Spinal cord (tissue), 10 donors: ENCODE measurements at places on chromosomes 3 and 15. TPM values are rescaled to one million over a fixed set of nuclear protein-coding genes. Genes with fewer than 3 reads are reported as not detected.
A peak's percentile ranks its signal among the peaks of the same experiment; 100 is the strongest.

- DNase-seq = peak; percentile 67
Measured at GRCh38 chr15:39580485-39581241, at the start of gene THBS1. Gene THBS1 (plus strand): TSS chr15:39581079. CDS start chr15:39581858, 779 bp downstream.

The CELF6 gene
- total RNA-seq = 6.8 TPM

DNA sequence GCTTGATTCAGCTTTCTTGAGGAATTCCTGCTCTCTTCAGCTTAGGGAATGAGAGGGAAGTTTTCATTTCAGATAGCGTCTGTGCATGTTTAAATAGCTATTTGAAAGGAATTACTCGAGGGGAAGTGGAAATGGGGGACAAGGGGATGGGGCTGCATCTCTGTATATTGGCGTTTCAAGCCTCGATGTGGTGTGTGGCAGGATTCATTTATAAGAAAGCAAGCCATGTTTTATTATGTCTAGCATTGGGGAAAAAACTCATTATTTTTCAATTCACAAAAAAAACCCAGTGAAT is 1.0 kb downstream of the ATP2C1 start:
- DNase-seq = peak; percentile 66

DNA sequence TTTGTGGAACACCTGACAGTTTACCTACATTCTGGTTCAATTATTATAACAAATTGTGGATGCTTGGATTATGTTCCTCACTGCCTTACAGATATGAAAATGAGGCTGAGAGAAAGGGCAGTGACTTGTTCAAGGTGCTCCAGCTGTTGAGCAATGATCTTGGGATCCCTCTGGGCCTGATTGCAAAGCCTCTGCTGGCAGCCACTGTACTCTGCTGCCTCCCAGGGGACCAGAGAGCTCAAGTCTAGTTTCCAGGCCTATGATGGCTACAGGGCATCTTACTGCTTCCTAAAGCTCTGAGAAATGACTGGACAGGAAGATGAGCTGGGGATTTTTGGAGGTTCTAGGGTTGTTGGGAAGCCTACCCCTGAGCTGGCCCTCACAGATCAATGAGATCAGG is 2.3 kb upstream of the SHC4 start:
- DNase-seq = no peak

The COL6A6 gene
- total RNA-seq = 6.2 TPM

GRCh38 chr3:39990532-39990931 is 181.1 kb downstream of the MYRIP start:
- DNase-seq = no peak

- DNase-seq = no peak
Measured at GRCh38 chr3:18080198-18080689, 337.8 kb upstream of the TBC1D5 start.

DNA sequence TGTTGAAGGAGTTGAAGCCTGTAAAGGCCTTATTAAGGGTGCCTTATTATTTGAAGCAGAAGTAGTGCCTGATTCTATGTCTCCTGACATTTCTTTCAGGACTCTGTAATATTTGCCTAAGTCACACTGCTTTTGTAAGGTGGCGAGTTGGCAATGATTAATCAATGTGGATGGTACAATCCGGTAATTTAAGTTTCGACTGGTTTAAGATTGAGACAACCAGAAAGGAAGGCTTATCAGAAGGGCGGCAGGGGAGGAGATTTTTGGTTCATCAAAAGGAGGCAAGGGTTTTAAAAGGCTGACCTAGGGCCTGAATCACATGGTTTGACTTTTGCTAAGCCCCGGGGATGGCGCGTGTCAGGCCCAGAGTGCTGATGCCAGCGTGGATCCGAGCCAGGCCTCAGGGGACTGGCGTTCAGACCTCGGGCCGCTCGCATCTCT is 830 bp upstream of the RNF13 start:
- no peak for DNase-seq

The GRK7 gene
- total RNA-seq = 0.20 TPM

DNA sequence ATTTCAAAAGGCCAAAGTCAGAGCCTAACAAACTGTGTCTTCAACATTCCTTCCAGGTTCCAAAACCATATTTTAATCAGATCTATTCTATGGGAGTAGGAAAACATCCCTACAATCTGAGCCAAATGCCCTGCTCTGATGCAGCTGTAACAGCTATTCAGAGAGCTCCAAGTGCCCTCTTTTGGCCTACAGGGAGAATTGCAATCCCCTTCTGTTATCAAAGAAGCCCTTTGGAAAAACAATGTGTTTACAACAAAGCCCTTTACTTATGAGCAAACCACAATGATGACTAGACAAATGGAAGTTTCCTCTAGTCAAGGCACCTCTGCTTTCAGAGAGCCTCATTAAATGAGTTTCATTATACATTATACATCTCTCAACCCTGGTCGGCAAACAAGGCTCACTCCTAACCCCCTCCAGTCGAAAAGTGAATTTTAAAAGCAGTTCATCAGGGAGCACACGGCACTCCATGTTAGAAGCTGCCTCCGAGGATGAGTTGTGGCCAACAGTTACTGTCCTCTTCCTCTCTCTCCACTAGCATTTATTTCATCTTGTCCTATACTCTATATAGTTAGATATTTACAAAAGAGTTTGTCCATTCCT is 42.6 kb upstream of the TMCO5A start:
- peak; percentile 73 for DNase-seq

GRCh38 chr15:71357321-71357732 is 242.1 kb downstream of the THSD4 start:
- no peak for DNase-seq

- no peak for DNase-seq
Measured at GRCh38 chr15:63319065-63319464, 41.7 kb downstream of the APH1B start.

DNA sequence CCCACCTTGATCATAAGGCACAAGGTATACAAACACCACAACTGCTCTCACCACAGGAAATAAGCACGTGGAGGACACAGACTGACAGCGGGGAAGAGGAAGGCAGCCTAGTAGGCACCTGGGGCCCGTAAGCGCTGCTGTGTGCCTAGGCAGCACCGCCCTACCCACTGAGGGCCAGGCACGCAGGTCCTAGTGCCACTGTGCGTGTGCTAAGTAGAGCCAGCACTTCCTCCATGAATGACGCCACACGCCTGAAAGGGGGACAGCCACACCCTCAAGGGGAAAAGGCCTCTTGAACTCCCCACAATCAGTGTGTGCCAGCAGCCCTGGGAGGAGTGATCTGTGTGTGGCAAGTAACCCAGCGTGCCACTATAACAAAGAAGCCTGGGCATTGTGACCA is 73.0 kb downstream of the ATP1B3 start:
- no peak for DNase-seq

DNA sequence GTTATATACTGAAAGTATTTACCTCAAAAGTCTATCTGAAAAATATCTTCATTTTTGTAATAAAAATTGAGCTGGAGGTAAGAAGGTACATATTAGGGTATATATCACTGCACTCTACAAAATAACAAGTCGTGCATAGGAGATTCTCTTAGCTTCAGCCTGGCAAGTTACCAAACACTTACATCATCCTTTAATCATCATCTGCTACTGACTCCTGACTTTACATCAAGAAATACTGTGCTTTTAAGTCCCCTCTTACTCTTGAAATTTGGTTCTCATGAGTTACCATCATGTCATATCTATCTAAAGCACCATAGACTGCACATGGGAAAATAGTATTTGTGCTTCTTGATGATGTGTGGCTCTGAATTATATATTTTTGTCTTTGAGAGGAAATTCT is 50.8 kb downstream of the LYSMD4 start:
- DNase-seq = no peak

The SAMMSON gene
- total RNA-seq = 0.17 TPM

GRCh38 chr3:170132335-170132734 is 49.2 kb downstream of the PHC3 start:
- no peak for DNase-seq

GRCh38 chr15:99326235-99326634 is 75.0 kb downstream of the LRRC28 start:
- no peak for DNase-seq

The WWTR1 gene
- 43.3 TPM for total RNA-seq

The GABRR3 gene
- 0.20 TPM for total RNA-seq

The AADAC gene
- 0.11 TPM for total RNA-seq

The RRP9 gene
- 10.2 TPM for total RNA-seq

The SH2D7 gene
- total RNA-seq = not detected

The FOXL2NB gene
- 0.59 TPM for total RNA-seq

The EXOSC7 gene
- 26.2 TPM for total RNA-seq

DNA sequence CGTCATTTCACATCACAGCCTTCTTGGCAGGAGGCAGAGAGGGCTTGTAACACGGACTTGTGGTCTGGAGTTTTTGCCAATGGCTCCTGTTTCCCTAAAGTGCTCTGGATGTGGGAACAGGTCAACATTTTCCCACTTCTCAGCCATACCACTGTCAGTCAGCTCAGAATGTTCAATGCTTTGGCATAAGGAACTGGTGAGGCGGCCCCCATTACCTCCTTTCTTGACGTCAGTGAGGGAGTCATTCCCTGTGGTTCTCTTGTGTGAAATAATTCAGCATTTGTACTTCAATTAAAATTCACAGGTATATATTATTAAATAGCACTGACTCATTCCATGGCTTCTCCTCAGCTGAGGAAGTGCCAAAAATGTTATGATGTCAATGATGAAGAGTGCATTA is 167.1 kb downstream of the P3H2 start:
- DNase-seq = no peak

GRCh38 chr15:22796079-22796478 is 9.6 kb downstream of the NIPA1 start:
- DNase-seq = no peak

GRCh38 chr15:87461631-87462030 is 794.9 kb downstream of the NTRK3 start:
- no peak for DNase-seq

DNA sequence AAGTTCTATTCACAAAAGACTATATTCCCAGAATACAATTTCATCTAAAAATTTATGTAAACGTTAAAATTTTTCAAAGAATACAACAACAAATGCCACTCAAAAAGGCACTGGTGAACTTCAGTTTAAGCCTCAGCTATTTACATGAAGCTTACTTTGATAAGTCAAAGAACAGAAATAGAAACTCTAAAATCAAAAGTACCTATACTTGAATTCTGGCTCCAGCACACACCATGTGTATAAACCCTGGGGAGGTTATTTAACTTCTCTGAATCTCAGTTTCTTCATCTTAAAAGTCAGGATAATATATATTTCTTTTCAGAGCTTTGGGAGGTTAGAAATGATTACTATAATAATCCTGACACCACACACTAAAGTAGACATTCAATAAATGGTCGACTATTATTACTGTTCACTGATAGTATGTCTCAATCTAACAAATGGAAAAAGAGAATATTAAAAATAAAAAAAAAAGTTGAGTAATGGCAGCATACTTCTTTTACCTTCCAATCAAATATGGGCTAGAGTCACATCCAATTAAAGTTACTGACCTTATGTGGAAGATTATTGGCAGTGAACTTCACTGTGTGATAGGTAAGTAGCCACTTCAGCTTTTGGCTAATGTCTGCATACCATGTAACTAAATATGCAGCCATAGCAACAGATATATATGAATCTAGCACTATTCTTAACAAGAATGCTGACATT is 248.4 kb downstream of the ISL2 start:
- DNase-seq = no peak

The PLSCR2 gene
- 0.22 TPM for total RNA-seq

GRCh38 chr3:11716573-11717290 is 73.0 kb upstream of the VGLL4 start:
- no peak for DNase-seq

The COMMD4 gene
- total RNA-seq = 67.2 TPM

The HACD3 gene
- total RNA-seq = 239 TPM
